Retina (tissue), 1 donor: ENCODE measurements at places on chromosomes 12 and 14.

DNA sequence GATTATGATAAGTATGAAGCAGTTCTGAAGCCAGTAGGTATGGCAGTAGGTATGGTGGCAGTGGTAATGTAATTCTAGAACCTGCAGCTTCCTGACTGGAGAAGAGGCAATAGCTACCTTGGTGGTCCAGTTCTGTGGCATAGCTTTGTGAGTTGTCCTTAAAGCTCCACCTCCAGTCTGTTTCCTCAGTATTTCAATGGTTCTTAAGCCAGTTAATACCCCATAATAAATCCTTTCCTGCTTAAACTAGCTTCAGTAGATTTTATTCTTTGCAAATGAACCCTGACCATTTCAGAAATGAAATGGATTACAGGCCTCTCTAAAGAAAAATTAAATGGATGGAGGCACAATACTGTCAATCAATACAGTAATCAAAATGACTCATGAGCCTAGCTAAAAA lies 117.8 kb upstream of the KRAS start:
- DNase-seq, result no peak

GRCh38 chr12:95184121-95184520 lies 33.1 kb downstream of the FGD6 start:
- no peak for DNase-seq

GRCh38 chr14:82710267-82710841 lies 1176.7 kb upstream of the SEL1L start:
- peak; percentile 44 for DNase-seq

GRCh38 chr12:47214771-47215170 lies 135.0 kb upstream of the AMIGO2 start:
- no peak for DNase-seq

DNA sequence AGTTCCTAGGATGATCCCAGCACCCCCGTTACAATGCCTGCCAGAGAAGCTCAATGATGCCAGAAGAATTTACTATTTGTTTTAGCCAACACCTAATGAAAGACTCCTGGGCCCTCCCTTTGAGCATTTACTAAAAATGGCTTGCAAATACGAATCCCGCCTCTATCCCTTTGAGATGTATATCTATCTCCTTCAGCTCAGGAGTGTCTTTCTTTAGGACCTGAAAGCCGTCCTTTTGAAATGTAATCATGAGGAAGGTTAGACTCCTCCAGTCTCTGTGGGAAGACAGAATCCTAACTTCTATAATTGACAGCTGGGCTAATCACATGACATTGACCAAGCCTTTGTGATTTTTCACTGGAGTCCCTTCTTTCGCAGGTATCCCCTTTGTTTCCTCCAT lies 19.2 kb upstream of the DYNC1H1 start:
- DNase-seq, result no peak

- no peak for DNase-seq
These were observed 99.8 kb downstream of the BORCS5 start for GRCh38 chr12:12456637-12457036.

DNA sequence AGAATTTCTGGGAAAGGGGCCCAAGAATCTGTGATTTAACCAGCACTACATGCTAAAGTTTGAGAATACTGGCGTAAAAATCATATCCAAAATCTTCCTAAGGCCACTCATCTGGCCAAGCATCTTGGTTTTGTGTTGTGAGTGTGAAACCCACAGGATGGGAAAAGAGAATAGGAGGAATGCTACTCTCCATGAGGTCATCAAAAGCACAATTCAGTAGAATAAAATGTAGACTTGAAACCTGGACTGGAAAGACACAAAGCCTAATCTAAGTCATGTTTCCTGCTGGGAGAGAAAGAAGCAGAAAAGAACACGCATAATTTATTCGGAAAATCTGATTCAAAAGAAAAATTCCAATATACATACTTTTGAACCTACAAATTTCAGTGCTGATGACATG lies 42.3 kb downstream of the NR1H4 start:
- no peak for DNase-seq

- no peak for DNase-seq
These were observed 69.6 kb upstream of the PRMT8 start for GRCh38 chr12:3421191-3421978.

DNA sequence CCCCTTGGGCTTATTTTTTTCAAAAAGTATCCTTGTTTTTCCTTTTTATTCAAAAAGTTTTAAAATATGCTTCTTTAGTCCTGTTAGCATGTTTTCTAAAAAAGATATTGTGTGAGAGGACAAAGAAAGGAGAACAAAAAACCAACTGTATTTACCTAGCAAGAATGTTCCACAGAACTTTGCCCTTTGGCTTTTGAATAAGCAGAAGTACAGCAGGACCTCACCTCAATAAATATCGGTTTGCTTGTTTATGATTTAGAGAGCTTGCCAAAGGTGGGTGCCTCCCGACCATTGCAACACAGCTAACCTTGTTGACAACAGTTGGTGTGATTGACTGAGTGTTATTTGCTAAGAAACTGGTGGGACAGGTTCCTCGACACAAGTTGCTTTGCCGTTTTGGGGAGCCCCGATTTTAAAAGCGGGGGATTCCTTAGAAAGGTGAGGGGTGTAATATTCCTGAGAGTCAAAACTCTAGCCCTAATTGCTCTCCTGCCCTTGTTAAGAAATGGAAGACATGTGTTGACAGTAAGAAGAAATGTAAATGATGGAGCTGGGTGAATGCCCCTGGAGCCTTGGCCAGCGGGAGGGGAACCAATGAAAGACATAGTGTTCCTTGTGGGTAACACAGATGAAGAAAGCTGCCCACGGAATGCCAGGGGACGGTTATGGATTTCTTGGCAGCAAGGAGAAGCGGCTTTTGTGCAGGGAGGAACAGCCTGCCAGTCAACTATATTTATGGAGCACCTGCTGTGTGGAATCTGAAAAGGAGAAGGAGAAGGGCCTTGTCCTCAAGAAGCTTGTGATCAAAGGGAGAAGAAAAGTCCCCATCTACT lies 13.7 kb downstream of the MYBPC1 start:
- DNase-seq, result no peak

DNA sequence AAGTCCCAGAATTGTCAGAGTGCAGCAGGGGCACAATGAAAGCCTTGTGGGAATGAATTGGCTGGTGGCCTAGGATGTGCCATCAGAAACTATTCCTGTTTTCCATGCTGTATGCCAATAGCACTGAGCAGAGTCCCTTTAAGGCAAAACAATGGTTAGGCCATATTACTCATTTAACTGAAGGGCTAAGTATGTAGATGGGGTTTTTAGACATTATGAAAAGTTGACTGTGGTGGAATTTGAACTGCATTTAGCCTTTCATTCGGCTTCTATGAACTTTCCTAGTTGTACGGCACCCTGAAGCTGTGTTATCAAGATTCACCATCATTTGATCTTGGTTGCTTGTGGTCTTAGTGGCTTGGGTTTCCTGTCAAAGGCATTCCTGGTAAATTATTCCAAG lies 24.8 kb downstream of the IL26 start:
- DNase-seq, result no peak

DNA sequence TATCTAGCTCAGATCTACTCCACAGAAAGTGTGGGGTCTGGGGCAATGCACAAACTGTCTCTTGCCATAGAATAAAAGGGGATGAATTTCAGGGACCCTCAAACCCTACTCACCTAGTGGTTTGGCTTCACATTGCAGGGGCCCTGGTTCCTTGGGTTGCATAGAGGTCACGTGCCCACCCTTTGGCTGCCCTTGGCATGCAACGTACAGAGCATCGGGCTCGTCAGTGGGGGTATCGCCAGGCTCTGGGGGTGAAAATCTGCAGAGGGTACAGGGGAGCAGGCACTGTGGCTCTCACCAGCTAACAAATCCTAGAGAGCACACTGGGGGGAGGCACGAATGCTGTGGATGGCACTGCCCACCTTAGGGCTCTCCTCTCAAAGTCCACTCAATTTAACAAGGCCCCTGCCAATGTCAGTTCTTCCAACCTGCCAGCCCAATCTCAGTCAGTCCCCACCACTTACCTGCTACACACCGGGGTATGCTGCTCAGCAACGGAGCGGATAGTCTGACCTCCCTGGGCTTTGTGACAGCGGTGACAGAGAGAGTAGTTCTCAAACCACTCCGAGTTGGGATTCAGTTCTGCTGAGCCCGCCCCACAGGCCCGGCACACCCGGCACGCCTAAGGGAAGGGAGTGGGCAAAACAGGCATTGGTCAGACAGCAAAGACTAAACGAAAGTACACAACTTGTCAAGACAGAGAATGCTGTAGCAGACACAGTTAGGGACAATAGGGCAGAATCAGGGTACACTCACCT lies 8.0 kb downstream of the KMT2D start:
- DNase-seq, result no peak

- DNase-seq, result no peak
These were observed 256.0 kb downstream of the RPAP3 start for GRCh38 chr12:47449797-47450196.

DNA sequence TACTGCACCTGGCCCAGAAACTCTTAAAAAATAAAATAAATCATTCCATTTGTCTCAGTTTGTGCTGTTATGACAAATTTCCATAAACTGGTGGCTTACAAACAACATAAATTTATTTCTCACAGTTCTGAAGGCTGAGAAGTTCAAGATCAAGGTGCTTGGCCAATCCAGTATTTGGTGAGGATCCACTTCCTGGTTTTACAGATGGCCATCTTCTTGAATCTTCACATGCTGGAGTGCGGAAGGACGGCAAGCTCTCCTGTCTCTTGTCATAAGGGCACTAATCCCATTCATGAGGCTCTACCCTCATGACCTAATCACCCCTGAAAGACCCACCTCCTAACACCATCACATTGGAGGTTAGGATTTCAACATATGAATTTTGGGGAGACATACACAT lies 29.9 kb upstream of the MYBPC1 start:
- DNase-seq, result no peak

DNA sequence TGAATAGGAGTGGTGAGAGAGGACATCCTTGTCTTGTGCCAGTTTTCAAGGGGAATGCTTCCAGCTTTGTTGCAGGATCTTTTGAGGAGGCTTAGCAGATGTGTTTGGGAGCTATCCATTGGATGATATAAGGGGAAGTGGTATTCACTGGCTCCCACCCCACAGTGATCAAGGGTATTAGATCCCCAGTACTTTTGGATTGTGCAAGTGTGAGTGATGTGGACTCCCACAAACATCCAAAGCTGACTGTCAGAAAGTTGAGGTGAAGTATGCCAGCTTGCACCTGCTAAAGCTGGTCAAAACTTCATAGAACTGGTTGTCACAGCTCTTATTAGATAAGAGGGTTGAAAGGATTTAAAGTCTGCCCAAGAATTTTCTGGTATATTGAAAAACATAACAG lies 110.1 kb upstream of the BTG1 start:
- DNase-seq, result no peak

- DNase-seq, result no peak
These were observed 313.4 kb downstream of the AEBP2 start for GRCh38 chr12:19752712-19753111.

DNA sequence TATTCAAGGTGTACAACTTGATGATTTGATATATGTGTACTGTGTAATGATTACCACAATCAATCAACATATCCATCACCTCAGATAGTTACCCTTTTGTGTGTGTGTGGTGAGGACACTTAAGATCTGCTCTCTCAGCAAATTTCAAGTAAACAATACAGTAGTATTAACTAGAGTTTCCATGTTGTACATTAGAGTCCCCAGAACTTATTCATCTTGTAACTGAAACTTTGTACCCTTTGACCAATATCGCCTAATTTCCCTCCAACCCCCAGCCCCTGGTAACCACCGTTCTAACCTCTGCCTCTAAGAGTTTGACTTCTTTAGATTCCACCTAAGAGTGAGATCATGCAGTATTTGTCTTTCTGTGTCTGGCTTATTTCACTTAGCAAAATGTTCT lies 12.1 kb downstream of the ADCK1 start:
- DNase-seq, result no peak

DNA sequence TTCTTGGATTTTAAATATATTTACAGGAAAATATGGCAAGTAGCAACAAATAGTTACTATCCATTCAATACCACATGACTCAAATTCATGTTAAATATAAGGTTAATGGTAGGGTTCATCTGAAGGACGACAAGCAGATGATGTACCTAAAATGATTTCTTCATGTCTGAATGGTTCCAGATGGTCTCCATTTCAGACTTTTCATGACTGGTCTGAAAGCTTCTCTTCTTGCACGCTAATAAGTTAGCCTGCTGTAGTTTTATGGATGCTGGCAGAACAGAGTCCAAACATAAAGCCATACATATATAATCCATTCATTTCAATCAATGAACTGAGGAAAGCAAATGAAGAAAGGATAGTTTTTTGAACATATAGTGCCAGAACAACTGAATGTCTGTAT lies 257.0 kb upstream of the MGAT4C start:
- no peak for DNase-seq

GRCh38 chr12:62372134-62372533 lies 94.5 kb upstream of the MON2 start:
- no peak for DNase-seq

- DNase-seq, result no peak
These were observed 1044.3 kb downstream of the FLRT2 start for GRCh38 chr14:86574051-86574777.

DNA sequence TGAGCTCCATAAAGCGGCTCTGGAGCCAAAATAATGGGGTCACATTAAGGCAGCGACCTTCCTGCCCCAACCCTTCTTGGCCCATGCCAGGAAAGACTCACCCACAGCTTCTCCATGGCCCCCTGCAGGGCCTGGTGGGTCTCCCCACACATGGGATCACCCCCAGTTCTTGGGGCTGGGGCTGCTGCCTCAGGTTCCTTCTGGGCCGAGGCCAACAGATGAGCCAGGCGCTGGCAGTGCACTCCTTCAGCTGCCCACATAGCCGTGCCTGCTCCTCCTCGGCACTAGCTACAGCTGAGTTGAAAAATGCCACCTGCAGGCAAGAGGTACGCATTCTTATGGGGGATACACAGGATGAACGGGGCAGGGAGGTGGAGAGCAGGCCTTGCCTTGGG lies 14.8 kb upstream of the BLTP3B start:
- DNase-seq, result no peak

DNA sequence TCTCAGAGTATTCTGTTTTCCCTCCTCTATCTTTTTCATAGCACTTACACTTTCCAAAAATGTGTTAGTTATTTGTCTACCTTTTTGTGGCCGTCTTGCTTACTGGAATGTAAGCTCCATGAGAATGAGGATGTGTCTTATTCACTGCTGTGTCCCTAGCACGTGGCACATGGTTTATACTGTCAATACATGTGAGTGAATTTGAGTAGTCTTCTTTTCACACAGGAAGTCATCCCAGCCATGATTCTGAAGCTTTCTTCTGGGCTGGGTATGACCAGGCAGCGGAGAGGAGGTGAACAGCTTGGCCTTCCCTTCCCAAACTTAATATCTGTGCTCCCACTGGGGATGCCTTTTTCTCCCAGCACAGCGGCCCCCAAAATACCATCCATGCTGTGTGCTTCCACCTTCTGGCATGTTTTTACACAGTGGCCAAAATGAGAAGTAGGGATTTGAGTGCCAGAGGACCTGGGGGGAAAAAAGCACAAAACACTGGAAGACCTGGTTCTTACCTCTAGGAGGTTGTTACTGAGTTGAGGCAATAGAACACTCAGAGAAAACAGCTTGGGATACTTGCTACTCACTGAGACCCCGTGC lies 10.3 kb downstream of the PLEKHG3 start:
- DNase-seq, result no peak
